ENCODE measurements at places on chromosomes 2 and 18.

DNA sequence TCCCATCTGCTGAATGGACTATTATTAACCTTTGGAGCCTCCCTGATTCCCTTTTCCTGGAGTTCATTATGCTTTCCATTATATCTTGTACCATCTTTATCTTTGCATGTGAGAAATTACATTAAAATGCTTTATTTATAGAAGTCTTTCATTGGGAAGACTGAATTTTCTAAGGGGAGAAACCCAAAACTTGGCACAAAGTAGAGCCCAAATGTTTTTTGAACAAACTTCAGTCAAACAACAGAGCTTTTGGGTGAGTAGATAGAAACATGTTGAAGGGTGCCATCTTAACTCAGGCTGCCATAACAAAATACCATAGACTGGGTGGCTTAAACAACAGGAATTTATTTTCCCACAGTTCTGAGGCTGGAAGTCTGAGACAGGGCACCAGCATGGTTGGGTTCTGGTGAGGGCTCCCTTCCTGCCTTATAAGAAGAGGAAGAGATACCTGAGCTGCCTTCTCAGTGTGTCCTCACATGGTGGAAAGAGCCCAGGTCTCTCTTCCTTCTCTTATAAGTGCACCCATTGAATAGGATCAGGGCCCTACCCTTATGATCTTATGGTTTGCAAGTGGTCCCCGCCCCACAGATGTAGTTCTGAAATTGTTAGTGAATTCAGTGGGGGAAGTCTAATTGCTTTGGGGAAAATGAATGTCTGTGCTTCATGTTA lies 19.2 kb downstream of the RALB start:
- DNase-seq = no peak

DNA sequence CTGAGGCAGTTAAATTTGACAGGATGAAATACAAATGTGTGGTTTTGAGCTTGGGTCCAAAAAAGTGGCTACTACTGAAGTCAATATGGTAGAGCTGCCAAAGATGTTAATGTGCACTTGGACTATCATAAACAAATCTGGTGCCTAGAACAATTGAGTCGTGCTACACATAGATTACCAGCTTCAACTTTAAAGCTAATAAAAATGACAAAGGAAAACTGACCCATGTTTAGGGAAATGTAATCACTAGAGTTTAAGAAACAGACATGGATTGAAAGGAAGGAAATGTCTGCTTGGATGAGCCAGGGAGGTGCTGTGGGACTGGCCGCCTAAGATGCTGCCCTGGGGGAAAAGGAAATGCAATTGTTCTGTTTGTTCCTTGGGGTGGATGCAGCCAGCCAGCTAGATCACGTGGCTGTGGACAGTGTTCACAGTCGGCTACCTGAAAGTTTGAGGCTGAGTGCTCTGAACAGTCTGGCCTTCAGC lies 36.6 kb downstream of the CYB5A start:
- no peak for DNase-seq

DNA sequence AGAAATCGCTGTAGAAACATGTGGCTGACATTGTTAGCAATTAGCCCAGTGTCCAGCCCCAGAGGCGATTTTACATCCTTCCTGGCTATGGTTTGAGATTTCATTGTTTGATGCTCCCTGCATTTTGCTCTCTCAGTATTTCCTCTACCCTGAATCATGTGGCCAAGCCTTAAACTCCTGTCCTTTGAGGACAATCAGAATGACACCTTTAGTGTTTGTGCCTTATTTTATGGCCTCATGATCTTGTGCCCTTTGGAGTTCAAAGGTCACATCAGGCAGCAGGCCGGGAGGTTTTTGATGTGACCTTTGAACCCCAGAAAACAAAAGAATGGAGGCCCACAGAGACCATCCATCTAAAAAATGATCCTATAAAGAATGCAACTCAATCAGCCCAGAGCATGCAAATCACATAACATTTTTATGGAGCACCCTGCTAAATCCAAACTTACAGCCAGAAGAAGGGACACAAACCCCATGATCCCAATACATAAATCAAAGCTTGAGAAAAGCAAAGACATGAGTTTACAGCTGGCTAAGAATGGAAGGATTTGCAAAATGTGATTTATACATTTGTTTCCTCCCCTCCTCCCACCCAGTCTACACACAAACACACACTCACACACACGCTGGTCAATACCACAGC lies 52.5 kb downstream of the FECH start:
- no peak for DNase-seq

GRCh38 chr2:195601361-195601760 lies 55.7 kb upstream of the SLC39A10 start:
- no peak for DNase-seq

DNA sequence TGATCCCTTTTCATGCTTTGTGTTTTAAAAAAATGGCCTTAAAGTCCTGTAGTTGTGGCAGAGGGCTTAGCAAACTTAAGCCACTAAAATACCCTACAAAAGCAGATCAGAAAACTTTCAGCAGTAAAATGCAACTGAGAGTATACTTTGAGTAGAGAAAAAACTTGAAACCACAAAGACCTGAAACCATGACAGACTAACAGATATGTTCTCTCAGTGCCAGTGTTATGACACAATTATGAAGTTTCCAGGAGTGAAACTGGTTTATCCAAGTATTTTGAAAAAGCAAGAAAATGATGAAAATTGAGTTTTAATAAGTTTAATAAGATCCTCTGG lies 74.5 kb downstream of the SPRED2 start:
- no peak for DNase-seq

DNA sequence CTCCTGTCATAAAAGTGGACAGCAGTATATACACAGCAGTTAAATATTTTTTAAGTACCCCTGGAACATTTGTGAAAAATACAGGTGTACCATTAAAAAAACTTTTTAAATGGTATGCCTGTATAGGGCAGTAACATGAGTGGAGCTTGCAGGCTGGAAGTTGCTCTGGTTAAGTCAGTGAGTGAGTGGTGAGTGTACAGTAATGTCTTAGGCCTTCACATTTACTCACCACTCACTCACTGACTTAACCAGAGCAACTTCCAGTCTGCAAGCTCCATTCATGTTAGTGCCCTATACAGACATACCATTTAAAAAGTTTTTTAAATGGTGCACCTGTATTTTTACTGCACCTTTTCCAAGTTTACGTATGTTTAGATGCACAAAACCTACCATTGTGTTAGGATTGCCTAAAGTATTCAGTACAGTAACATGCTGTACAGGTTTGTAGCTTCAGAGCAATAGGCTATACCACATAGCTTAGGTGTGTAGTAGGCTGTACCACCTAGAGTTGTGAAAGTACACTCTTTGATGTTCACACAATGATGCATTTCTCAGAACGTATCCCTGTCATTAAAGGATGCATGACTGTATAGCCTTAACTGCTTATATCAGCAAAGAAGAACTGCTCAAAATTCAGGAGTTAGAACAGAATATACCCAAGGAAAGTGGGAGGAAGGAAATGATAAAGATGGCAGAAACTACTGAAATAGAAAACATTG lies 112.6 kb downstream of the EHBP1 start:
- DNase-seq = no peak

DNA sequence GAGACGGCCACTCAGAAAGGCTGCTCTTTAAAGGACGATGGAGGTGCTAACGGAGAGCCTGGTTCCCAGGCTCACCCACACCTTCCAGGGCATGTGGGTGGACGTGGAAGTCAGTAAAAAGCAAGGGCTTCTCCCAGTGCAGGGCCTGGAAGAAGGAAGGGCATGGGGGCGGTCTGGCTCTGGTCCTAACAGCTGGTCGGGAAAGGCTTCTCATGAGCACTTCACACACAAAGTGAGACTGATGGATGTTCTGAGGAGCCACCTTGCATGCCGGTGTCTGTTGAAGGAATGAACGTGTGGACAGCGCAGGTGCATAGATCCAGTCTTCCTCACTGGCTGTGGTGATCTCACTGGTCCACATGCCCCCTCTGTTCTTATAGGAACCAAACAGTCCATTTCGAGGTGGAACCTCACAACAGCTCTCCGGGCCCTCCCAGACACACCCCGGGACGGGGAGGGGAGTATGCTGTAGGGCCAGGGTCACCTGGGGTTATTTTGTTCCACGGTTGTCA lies 90.6 kb upstream of the UXS1 start:
- DNase-seq = no peak
